Activated gamma-delta T cell treated with anti-CD3 and anti-CD28 coated beads, Interleukin-2, amount 50 U/mL, for 16 hours (primary cell): ENCODE measurements at places on chromosomes 1 and 21.

GRCh38 chr1:40628903-40629292 lies 36.6 kb downstream of the RIMS3 start:
- DNase-seq, result no peak

DNA sequence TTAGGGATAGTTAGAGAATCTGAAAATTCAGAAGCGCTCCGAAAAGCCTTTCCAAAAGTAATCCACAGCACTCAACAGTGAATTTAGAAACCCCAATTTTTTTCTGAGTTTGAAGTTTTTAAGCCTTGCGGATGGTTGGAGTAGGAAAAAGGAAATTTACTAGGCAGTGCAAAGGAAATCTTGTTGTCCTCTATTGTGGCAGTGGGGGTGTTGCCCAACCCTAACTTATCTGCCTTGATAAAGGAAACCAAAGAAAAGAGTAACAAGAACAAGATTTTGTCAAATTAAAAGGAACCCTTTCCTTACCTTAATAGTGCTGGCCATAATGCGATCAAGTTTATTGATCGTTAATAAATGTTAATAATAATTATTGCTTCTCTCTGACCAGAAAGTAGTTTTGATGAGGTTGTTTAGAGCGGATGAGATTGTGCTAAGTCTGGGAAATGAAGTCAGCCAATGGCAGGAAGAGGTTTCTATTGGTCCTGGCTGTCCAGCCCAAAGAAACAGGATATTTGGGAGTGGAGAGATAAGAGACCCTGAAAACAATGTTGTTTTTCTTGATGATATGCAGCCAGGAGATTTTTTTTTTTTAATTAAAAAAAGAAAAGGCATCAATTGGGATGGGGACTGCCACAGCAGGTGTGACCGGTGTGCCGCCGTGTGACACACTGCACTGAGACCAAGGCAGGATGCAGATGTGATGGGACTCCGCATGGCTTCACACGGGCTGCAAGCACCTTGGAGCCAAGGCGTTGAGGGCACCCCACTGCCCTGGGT lies at the start of gene ERG:
TSS of gene ERG (minus strand) at position 421 of the 777 bp plus-strand sequence. CDS start at position 324, 97 bp downstream.
- DNase-seq, result no peak

- DNase-seq, result no peak
Measured at GRCh38 chr1:87872189-87872588, 543.5 kb downstream of the LMO4 start.

GRCh38 chr1:160640359-160641123 lies 6.3 kb downstream of the SLAMF1 start:
- no peak for DNase-seq

- no peak for DNase-seq
Measured at GRCh38 chr1:24022581-24023361, 42.6 kb upstream of the SRSF10 start.

GRCh38 chr1:226609836-226610455 lies 61.4 kb downstream of the STUM start:
- DNase-seq, result no peak

GRCh38 chr1:222090103-222090502 lies 348.2 kb upstream of the DUSP10 start:
- DNase-seq, result no peak

DNA sequence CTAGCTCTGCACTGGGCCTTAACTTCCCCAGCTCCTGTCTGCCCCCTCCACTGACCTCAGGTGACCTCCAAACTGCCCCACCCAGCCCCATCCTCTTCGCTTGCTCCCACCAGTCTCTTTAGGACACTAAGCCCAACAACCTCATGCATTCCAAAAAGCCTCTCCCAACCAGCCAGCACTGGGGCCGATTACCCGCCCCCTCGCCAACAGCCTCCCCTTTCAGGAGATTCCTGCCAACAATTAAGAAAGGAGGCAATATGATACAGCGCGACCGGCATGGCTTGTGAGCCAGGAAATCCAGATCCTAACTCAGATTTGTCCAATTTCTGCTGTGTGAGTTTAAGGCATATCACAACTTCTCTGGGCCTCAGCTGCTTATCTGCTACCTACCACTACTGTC lies 14.7 kb downstream of the KANK4 start:
- DNase-seq, result no peak

DNA sequence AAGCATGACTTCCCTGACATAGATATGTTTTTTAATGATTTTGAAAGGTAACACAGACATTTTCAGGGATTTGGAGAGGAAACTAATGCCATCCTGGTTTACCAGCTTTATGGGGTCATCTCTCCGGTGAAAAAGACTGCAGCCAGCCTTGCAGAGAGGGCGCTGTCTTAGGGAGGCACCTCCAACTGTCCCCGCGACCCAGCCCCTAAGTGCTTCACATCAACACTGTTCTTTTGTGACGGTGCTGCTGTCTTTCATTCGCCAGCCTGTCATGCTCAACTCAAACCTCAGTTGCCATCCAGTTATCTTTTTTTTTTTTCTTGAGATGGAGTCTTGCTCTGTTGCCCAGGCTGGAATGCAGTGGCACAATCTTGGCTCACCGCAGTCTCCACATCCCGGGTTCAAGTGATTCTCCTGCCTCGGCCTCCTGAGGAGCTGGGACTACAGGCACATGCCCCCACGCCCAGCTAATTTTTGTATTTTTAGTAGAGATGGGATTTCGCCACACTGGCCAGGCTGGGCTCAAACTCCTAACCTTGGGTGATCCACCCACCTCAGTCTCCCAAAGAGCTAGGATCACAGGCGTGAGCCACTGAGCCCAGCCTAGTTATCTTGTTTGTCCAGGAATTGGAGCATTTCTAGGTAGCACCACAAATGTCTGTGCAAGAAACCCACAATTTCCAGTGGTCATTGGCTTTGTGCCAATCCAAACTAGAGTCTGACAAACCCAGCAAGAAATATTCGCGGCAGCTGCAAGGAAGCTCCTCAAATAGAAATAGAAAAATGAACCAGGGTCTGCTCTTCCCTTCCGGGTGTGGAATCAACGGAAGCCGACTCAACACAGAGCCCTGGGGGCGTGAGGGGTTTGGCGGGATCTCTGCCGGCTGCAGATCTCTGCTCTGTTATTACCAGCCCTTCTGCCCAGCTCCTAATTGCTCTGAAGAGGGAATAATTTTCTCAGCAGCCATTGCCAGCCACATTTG lies 24.2 kb downstream of the PDE9A start:
- DNase-seq, result no peak

GRCh38 chr1:31671561-31672201 lies 27.0 kb upstream of the PEF1 start:
- no peak for DNase-seq

DNA sequence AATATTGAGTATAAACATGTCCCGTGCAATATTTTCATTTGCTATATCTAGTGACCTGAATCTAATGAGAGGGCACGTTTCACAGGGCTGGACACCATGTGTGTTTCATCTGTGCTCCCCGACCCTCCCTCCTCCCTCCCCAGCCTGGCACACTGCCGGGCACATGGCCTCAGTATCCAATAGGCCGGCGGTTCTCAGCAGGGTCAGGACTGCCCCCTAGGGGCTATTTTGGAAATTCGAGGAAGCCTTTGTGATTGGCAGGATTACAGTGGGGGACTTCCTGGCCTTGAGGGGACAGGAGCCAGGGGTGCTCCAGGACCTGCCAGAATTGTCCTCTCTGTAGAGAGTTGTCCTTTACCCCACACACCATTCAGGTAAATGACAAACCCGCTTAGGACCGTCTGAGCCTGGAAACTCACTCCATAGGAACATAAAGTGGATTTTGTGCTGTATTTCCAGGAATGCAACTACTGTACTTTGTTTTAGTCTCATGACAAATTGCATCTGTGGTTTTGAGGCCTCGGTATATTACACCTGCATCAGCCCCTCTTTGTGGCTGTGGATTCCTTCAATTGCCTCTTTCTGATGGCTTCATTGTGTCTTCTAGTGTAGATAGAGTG lies 109.5 kb upstream of the SIM2 start:
- DNase-seq, result no peak

DNA sequence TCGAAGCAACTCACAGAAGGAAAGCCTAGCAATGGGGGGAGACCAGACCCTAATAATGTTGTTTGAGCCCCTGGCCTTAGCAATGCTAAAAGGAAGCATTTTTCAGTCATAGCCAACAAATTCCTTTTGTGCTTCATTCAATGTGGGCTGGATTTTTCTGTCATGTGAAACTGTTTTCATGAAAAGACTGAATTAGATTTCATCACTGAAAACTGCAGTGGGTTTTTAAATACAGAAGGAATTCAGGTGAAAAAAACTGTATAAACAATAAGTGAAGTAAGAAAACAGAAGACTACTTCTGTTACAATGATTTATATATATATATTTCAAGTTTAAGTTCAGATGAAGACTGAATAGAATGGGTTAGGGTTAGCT lies 204.8 kb downstream of the SMYD3 start:
- DNase-seq, result no peak

- DNase-seq, result no peak
Measured at GRCh38 chr1:30274976-30275621, 448.3 kb downstream of the MATN1 start.

GRCh38 chr1:45299981-45300668 lies 26.6 kb upstream of the HPDL start:
- peak; percentile 25 for DNase-seq

DNA sequence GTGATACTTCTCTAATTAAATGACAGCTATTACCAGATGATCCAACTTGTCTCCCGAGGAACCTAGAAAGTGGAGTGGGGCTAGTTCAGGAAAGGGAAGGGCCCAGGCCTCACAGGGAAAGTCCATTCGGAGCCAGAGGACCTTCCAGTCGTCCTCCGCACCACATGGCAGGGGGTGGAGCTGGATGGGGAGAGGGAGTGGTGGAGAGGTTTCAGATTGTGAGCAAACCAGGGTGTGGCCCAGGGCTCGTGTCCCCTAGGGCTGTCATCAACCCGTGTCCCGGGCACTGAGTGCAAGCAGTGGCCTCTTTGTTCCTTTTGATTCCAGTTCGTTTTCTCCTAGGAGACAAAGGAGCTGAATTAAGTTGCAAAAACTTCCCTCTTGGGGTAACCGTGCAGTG lies 114.9 kb downstream of the HUNK start:
- DNase-seq, result no peak

DNA sequence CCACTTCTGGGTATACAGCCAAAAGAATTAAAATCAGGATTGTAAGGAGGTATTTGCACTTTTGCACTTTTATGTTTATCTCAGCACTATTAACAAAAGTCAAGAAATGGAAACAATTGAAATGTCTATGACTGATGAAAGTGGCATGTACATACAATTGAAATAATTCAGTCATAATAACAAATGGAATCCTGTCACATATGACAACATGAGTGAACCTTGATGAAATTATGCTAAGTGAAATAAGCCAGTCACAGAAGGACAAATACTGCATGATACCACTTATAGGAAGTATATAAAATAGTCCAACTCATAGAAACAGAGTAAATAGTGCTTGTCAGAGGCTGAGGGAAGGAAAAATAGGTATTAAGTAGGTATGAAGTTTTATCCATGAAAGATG lies 3.4 kb upstream of the SPTA1 start:
- DNase-seq, result no peak

DNA sequence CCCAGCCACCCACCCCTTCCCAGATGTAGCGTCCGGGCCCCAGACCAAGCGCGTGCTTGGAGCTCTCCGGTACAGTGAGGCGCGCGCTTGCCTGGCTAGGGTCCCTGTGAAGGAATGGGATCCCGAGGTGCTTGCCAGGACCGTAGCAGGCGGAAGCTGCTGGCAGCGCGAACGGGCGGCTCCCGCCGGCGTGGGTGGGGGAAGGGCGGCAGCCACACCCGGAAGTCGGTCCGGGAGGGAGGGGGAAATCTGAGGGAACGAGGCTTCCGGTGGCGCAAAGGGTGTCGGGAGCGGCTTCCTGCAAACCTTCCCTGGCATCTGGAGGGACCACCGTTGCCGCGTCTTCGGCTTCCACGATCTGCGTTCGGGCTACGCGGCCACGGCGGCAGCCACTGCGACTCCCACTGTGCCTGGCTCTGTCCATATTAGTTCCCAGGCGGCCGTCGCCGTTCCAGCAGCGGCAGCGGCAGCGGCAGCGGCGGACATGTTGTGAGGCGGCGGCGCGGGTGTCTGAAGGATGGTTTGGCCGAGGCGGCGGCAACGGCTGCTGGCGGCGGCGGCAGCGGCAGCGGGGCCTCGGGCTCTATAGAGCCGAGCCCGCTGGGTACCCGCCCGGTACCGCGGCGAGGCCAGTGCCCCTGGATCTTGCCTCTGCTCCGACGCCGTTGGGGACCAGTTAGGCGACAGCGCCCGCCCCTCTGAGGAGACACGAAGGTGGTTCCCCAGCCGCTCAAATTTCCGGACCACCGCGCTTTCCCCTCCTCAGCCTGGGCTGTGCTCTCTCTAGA lies at the start of gene DR1:
TSS of gene DR1 (plus strand) at position 275 of the 788 bp plus-strand sequence. CDS start 739 bp downstream, outside the sequence.
- DNase-seq, result peak; percentile 87

DNA sequence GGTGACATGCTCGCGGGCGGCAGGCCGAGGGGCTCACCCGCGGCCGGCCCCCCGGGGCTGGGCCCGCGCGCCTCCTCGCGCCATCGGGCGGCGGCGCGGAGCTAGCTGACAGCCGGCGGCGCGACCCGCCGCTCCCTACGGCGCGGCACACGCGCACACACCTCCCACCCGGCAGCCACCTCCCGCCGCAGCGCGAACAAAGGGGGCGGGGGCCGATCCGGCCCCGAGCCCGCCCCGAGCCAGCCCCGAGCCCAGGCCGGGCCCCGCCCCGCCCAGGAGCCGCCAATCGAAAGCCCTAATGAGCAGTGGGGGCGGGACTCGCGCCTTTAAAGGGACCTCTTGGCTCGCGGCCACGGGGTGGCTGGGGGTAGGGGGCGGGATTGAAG lies at the start of gene KIF21B:
TSS of gene KIF21B (minus strand) at position 198 of the 386 bp plus-strand sequence. CDS start 331 bp downstream, outside the sequence.
- DNase-seq, result peak; percentile 86

DNA sequence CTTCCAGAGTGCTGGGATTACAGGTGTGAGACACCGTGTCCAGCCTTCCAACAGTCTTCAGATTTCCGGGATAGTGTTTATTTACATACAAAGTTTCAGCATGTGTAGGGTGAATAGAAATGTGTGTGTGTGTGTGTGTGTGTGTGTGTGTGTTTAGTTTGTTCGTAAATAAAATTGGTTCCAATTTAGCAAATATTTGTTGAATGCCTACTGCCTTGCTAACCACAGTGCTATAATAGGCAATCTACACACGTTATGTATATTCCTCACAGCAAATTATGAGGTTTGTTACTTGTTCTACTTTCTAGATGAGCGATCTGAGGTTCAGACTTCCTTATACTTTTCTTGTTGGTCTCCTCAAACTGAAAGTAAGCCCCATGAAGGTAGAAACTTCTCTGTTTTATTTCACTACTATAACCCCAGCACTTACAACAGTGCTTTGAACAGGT lies 32.8 kb upstream of the EPS15 start:
- DNase-seq, result no peak

GRCh38 chr1:37752583-37753471 lies 12.1 kb downstream of the EPHA10 start:
- no peak for DNase-seq

GRCh38 chr1:172430128-172430454 lies 9.6 kb downstream of the C1orf105 start:
- DNase-seq, result no peak

- no peak for DNase-seq
Measured at GRCh38 chr1:7500381-7501083, 270.6 kb upstream of the VAMP3 start.
